Testis (tissue), 5 donors: ENCODE measurements at places on chromosomes 6 and 20. TPM values are rescaled to one million over a fixed set of nuclear protein-coding genes. Genes with fewer than 3 reads are reported as not detected.

GRCh38 chr6:16438718-16439591, 200.6 kb downstream of the GMPR start:
- no peak overlapping the region for H3K27ac ChIP-seq
- H3K4me1 ChIP-seq: peaks cover 6% of the 10 kb centered on the region
- no peaks in the 10 kb centered on the region for H3K36me3 ChIP-seq
- H3K27me3 ChIP-seq: no peaks in the 10 kb centered on the region
- no peak for DNase-seq
- no peak overlapping the region for H3K4me3 ChIP-seq

DNA sequence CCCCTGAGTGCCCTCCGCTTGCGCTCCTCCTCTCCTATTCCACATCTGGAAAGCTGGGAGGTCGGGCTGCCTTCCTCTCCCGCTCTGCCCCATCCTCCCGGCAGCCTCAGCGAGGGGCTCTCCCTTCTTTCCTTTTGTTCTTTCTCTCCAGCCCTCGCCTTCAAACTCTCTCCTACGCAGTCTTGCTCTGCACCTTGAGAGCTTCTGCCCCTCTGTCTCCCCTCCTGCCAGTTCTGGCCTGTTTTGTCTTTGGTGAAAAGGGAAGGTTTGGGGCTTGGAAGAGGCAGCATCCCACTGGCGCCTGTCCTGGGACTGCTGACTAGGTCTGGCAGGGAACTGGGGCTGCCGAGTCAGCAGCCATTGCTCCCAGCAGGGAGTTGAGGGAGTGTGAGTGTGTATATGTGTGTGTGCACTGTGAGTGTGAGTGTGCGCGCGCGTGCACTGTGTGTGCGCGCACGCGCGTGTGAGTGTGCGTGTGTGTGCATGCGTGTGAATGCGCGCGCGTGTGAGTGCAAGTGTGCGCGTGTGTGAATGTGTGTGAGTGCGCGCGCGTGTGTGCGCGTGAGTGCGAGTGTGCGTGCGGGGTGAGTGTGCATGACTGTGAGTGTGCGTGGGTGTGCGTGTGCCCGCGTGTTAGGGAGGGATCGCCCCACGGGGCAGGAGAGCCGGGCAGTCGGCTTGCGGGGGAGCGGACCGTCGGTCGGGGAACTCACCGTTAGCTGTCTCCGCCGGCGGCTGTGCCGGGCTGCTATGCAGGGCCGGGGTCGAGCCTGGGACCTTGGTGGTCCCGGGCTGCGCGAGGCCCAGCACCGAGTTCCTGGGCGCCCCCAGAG, 523 bp downstream of the CPXM1 start:
- peak overlapping the region; percentile 26 for H3K4me3 ChIP-seq
- peaks cover 6% of the 10 kb centered on the region for H3K4me1 ChIP-seq
- H3K27me3 ChIP-seq: no peaks in the 10 kb centered on the region
- H3K36me3 ChIP-seq: no peaks in the 10 kb centered on the region
- no peak for DNase-seq
- H3K27ac ChIP-seq: no peak overlapping the region

- H3K36me3 ChIP-seq: no peaks in the 10 kb centered on the region
- DNase-seq: no peak
- no peaks in the 10 kb centered on the region for H3K4me1 ChIP-seq
- H3K27ac ChIP-seq: no peak overlapping the region
- H3K27me3 ChIP-seq: no peaks in the 10 kb centered on the region
Measured at GRCh38 chr6:110946498-110946897, 12.0 kb upstream of the GTF3C6 start.

DNA sequence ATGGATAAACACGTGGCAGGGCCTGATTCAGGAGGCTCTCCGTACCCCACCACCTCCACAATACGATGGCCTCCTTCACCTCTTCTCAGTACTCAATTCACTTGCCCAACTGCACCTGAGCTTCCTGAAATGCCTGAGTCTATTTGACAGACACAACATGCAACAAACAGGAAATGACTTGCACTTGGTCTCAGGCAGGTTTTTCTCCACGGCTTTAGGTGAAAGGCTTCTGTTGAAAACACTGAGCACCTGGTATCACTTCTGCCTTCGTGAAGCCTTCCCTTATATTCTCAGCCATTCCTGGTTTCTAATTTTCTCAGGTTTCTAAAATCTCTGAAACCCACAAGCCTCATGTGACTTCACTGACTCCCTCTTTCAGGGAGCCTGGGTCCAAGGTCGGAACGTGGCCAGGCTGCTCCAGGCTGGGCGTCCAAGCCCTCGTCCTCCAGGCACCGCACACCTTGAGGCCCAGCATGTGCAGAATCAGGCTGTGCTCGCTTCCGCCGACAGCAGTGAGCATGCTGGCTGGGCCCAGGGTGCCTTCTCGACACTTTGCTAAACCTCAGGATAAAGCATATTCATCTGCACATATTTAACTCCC, 34.7 kb downstream of the TAF4 start:
- no peaks in the 10 kb centered on the region for H3K27me3 ChIP-seq
- peaks cover 33% of the 10 kb centered on the region for H3K4me1 ChIP-seq
- H3K4me3 ChIP-seq: no peak overlapping the region
- H3K36me3 ChIP-seq: no peaks in the 10 kb centered on the region
- no peak for DNase-seq

DNA sequence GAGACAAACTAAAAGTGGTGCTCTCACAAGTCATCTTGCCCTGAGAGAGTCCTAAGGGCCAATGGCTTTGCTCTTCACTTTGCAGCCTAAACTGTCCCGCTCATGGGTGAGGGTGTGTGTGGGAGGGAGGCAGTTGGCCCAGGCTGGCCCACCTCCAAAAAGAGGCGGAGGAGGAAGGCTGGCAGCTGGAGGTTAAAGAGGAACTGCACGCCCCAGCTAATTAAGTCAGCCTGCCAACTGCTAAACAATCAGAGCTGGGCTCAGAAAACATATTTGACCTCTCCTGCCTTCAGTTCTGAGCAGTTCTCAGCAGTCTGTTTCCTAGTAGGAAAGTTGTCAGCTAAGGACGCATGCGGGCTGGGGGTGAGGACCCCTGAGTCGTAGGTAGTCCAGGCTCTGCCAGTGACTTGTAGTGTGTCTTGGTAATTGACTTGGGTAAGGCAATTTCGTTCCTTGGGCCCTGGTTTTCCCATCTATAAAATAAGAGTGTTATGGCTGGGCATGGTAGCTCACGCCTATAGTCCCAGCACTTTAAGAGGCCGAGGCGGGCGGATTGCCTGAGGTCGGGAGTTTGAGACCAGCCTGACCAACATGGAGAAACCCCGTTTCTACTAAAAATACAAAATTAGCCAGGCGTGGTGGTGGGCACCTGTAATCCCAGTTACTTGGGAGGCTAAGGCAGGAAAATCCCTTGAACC, 17.0 kb downstream of the GSS start:
- peak overlapping the region; percentile 69 for H3K27ac ChIP-seq
- DNase-seq: peak; percentile 83
- H3K27me3 ChIP-seq: no peaks in the 10 kb centered on the region
- H3K4me1 ChIP-seq: peaks cover 13% of the 10 kb centered on the region

The L3MBTL3 gene
- 25.0 TPM for total RNA-seq

The NMBR gene
- total RNA-seq: 2.2 TPM
